ENCODE measurements at places on chromosomes 6 and 20.
A peak's percentile ranks its signal among the peaks of the same experiment; 100 is the strongest.

DNA sequence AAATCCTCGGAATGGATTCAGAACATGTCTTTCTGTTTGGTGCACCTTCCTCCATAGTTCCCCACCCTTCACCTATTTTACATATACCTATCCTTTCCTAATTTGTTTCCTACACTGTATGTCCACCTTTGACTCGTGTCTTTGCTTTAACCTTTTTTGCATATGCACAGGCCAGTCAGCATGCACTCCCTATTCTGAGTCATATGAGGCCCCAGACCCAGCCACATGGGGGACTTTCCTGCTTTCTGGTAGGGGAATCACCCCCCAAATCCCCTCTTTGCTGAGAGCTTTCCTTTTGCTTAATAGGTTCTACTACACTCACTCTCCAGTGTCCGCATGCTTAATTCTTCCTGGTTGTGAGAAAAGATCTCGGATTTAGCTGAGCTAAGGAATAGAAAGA is 393.8 kb upstream of the IMPG1 start:
- DNase-seq, result no peak

DNA sequence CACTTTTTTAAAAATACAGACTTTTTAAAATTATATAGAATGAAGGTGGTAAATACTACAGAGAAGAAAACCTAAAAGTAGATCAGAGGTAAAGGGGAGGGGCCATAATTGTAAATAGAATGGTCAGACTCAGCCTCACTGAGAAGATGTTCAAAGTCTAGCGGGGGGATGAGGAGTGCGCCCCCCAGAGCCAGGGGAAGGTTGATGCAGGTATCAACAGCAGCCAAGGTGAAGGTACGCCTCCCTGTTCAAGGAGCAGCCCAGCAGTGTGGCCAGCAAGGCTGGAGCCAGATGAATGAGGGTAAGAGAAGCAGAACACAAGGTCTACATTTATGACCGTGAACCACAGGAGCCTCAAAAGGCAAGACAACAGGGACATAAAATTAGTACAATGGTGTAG is 204.1 kb downstream of the PTPRT start:
- DNase-seq, result no peak

DNA sequence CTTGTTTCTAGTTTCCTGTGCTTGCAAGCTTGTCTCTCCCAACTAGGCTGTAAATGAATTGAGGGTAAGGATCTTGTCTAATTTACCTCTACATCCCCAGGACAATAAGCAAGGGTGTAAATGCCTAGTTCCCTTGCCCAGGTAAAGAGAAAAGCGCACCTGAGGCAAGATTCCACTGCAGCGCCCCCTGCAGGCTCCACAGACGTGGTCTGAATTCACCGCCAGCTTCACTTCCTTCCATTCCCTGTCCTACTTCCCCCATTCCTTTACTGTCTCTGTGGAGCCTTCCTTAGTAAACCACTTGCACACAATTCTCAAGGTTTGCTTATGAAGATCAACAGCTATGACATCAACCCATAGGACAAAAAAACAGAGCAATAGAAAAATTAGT is 42.3 kb downstream of the ANKEF1 start:
- no peak for DNase-seq

GRCh38 chr6:125550892-125551291 is 198.5 kb upstream of the HEY2 start:
- no peak for DNase-seq

DNA sequence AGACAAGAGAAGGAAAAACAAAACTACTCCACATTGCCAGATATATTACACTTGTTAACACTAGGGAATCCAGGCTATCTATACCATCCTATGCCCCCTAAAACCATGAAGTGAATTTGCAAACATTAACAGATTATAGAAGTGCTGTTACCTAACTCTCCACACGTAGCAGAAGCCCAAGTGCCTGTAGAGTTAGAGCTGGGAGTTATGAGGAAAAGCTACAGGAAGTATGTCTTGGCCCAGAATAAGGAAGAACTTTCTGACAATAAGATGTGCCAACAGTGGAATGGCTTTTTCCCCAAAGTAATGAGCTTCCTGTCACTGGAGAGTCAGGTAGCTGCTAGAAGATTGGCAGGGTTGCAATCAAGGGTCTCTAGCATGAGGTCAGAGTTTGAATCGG is 32.5 kb downstream of the ADGRG6 start:
- DNase-seq, result no peak

DNA sequence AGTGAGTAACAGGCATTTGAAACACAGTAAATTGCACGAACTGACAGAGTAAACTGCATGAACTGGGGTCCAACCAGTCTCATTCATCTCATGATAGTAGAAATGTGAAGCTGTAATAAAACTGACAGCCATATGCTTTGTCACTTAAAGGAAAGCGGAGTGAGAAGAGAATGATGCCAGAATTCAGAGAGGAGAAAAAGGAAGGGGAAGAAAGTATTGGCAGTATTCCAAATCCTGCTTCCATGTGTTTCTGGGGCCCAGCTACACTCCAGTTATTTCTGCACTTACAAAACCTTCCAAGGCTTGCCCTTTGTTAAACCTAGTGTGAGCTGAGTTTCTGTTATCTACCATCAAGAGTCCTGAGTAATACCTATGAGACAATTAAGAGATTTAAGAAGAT is 17.2 kb downstream of the SNX14 start:
- no peak for DNase-seq

DNA sequence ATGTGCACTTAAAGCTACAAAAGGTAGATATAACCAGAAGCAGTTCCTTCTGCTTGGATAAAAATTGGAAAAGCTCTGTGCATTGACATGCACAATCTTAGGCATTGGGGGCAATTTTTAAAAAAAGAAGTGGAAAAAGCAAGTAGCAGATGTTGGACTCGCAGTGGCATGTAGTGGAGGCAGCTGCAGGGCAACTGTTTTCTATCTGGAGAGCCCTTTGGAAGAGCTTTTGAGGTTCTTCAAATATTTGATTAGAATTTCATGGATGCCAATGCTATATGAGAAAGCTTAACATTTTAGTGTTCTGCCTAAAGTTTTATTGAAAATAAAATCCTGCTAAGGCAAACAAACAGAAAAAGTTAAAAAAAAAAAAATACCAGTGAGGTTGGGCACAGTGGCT is 388.3 kb upstream of the RNF217 start:
- DNase-seq, result no peak

GRCh38 chr6:10303608-10304506 is 111.0 kb downstream of the TFAP2A start:
- DNase-seq, result no peak

DNA sequence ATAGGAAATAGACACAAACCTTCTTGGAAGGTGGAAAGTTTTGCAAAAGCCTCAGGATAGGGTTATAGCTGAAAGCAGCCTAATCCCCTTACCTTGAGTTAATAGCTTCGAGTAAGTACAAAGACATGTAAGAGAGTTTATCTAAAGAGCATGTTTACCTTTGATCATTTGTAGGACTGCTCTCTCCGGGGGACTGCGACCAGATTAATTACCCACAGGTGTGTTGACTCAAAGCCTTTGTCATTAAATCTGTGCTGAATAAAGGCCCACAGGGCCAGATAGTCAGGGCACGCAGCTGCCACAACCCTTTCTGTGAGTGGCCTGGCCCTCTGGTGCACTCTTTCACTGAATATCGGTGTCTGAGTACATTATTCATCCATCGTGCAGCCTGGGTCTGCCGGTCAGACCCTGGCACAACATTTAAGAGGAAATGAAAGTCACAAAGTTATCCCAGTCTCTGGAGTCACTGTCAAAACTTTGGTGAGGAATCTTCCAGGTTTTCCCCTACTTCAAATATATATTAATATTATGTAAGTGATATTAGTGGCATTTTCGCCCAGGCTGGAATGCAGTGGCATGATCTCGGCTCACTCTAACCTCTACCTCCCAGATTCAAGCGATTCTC is 5.4 kb upstream of the MICA start:
- DNase-seq, result no peak

DNA sequence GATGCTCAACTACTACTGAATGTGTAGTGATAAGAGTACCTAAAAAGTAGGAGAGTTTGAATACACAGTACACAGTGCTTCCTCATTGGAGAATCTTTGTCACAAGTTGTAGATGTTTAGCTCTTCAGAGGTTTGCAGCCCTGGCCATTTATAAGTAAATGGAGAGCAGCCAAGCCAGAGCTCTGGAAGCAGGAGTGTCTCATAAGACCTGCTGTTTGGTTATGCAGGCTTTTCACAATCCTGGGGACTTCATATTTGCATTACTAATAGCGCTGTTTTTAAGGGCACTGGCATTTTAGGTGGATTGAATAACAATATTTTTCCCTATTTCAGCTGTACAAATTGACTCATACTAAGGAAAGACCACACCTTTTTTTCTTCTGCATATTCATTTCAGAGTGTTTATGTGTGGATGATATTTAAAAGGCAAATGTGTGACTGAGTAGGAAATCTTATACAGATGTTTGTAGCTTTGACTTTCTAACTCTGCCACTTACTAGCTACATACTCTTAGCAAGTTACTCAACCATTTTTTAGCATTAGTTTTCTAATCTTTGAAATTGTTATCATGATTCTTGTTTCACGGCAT is 730.5 kb upstream of the MAP3K7 start:
- no peak for DNase-seq

- no peak for DNase-seq
Observed at GRCh38 chr6:6533176-6533575, 55.3 kb upstream of the LY86 start.

GRCh38 chr6:18595774-18596530 is 208.8 kb downstream of the RNF144B start:
- DNase-seq, result no peak

DNA sequence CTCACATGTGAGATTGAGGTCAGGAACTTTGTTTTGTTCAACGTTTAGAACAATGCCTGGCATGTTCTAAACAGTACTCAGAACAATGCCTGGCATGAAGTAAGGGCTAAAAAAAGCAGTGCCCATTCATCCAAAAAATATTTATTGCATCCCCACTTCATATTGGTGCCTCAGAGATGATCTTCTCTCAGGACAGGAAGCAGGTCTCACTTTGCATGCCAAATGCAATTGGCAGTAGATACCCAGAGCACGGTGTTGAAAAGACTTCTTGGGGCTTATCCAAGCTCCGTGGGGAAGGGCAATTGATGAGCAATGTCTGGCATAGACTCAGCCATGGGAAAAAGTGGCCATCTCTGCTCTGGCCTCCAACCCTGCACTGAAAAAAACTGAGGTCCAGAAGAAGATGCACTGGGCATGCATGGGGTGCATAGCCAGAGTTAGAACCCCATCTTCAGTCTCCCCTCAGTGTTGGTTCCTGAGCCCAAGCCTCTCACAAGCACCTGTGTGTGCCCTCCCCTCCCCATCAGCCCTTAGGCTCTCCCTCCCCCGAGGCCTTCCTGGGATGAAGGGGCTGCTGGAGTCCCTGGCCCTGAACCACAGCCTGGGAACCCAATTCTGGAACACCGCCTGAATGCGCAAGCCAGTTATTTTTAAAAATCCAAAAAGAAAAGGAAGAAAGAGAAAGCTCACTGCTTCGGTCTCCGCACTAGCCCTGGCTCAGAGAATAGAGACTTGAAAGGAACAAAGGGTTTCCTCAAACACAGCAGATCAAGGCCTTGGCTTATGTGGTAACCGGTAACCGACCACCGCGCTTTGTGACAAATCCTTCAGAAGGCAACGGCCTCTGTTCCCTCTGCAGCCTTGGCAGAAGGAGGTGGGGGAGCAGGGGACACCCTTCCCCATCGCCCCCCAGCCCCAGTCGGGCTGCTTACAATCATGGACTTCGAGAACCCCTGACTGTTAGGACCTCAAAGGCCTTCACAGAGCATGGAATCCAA is 78.5 kb upstream of the SIRPA start:
- no peak for DNase-seq

- DNase-seq, result peak; percentile 66
Observed at GRCh38 chr6:163356324-163356723, 58.2 kb upstream of the QKI start.

GRCh38 chr20:60431349-60431748 is 473.1 kb downstream of the CDH26 start:
- no peak for DNase-seq

DNA sequence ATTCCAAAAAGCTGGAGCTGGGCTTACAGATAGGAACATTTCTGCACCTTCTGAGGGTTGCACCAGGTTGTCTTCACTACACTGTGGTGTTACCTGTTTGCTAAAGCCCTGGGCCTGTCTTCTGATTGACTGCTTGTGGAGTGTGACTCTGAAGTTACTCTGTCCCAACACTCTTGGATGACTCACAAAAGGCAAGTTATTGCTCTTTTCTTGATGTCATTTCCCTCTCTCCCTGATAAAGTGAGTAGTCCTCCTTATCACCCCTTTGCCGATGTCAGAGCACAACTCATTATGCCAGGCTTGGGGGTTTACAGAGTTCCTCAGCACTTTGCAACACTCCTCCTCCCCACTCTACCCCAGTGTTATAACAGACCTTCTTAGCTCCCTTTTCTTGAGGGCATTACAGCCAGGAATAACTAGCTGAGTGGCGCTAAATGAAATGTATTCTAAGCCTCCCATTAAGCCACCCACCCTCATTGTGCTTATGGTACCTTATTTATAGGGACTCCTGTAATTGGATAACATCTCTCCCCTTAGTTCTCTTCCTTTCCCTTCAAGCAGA is 36.1 kb upstream of the NKX2-4 start:
- no peak for DNase-seq

- DNase-seq, result no peak
Observed at GRCh38 chr6:167049275-167049674, 50.1 kb downstream of the CEP43 start.

DNA sequence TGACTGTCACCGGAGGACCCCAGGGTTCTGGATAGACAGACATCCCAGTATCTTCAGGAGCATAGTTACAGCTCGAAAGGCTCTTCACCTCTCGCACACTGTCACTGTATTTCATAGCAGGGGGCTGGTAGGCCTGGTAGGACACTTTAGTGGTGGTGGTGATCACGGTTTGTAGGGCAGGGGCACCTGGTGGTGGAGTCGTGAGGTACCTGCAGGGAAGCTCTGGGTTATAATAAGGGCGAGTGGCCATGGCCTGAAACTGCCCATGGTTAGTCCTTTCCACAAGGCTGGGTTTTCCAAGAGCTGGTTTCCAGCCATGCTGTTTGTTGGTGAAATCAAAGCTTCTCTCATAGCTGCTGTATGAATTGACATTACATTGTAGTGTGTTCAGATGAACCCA is 7.6 kb downstream of the GCM2 start:
- DNase-seq, result no peak

- DNase-seq, result no peak
Observed at GRCh38 chr20:33531047-33531877, 41.4 kb downstream of the CBFA2T2 start.

DNA sequence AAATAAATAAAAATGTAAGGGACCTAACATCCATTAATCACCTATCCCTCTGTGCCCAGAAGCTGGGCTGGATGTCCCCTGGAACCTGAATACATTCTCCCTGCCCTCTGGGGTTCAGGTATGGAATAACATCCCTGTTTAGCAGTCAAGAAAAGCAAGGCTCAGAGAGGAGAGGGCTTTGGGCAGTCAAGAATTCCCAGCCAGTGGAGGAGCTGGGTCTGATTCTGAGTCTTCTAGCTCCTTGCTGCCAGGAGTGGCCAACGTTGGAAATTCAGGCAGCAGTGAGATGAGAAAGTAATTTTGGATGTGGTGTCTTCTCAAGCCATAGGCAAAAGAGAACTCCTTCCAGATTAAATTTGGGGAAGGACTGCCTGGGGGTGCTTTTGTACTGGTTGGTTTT is 42.6 kb upstream of the ZNFX1 start:
- no peak for DNase-seq

GRCh38 chr20:2751878-2752566 is 48.4 kb downstream of the CPXM1 start:
- no peak for DNase-seq

All from left ventricle myocardium inferior (tissue), 1 donor.